ENCODE measurements at places on chromosomes 6 and 20.

GRCh38 chr6:36858407-36858981 is 16.1 kb downstream of the PPIL1 start:
- DNase-seq = no peak

GRCh38 chr6:100833972-100834574 is 47.1 kb downstream of the ASCC3 start:
- DNase-seq = no peak

DNA sequence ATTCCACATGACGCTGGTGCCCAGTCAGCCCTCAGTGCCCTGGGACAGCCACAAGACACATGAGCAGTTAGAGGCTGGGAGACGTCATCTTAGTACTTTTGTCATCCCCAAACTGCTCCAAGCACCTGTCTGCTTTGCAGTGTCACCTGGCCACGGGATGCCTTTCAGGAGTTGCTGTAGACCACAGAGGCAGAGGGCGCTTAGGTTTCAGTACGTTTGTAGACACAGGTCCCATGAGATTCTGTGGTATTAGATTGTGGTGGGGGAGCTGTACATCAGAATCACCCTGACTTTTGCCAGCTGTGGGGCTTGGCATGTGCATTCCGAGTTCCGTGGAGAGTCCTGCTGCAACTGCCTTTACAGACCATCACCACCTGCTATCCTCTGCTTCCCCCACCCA is 16.7 kb downstream of the MAVS start:
- no peak for DNase-seq

DNA sequence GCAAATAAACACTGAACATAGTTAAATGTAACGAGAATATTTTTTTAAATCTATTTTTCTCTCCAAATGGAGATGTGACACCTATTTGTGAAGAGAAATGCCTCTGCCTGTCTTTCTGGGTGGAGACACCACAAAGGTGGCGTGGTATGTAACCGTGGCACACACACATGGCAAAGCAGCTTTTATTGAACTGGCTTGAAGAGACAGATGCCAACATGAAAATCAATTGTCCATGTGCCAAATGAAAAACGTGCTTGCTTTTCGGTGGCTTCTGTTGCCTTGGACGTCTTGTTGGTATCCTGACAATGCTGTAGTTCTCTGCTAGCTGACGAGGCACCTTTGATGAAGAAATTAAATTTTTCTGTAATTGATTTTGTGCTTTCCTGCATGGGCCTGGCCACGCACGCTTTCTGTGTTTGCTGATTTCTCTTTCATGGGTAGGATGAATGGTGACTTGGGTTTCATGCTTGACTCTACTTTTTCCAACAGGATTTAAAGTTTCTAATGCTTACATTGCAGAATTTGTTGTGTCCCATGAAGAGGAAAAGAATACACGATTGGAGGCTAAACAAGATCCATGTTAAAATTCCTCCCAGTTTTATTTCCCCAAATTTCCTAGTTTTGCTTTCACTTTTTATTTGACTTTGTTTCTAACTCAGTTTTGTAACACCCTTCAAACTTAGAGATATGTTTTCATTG is 202.6 kb downstream of the TMEM242 start:
- no peak for DNase-seq

DNA sequence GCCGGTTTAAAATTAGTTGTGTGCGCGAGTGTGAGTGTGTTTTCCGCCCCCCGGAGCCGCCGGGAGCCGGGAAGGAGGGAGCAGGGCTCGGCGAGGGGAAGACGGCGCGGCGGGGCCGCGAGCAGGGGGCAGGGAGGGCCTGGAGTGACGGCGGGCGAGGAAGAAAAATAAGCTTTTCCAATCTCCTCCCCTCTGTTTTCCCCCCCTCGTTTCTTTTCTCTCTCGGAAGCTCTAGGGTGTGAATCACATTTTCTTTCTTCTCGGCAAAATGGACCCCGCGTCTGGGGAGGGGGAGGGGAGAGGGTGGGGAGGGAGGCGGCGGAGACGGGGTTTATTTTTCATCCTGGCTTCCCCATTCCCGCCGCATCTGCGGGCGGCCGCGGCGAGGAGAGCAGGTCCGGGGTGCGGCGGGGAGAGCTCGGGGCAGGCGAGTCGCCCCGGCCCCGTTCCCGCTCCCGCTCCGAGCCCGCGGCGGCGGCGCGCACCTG is 881 bp downstream of the BICRAL start:
- DNase-seq = peak; percentile 87

GRCh38 chr6:116974526-116975316 is 97.7 kb downstream of the RFX6 start:
- DNase-seq = no peak

GRCh38 chr6:158897236-158897635 is 78.1 kb upstream of the EZR start:
- no peak for DNase-seq

- DNase-seq = no peak
These were observed 454.2 kb downstream of the GRIK2 start for GRCh38 chr6:101847690-101848089.

DNA sequence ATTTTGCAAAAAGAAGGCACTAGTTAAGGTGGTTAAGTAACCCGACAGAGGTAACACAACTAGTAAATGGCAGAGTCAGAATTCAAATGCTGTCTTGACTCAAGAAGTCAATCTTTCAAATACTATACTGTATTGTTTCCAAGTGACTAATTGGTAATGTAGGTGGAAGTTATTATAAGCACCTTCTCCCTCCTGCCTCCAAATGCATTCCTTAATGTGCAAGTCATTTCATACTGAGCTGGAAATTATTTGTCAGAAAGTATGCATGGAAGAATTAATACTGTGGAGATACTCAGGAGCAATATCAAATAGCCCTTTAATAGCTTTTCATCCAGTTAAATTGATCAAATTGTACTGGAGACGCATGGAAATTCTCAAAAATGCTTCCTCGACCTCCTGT is 579.1 kb downstream of the DOK5 start:
- no peak for DNase-seq

DNA sequence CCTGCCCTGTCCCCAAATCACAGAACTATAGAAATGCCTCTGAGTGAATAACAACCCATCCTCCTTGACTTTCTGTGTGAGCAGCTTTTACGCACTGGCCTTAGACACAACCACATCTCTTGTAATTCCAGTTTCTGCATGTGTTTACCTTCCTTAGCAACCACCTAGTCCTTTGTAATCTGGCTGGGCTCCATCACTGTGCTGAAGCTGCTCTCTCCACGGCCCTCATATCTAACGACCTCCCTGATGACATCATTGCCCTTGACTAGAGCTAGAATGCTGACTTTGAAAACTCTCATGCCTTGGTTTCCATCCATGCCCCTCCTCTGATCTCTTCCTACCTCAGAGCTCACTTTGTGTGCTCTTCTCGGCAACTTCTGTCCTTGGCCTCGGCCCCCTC is 30.5 kb upstream of the GLP1R start:
- no peak for DNase-seq

GRCh38 chr20:19603376-19603750 is 154.7 kb upstream of the RIN2 start:
- DNase-seq = no peak

DNA sequence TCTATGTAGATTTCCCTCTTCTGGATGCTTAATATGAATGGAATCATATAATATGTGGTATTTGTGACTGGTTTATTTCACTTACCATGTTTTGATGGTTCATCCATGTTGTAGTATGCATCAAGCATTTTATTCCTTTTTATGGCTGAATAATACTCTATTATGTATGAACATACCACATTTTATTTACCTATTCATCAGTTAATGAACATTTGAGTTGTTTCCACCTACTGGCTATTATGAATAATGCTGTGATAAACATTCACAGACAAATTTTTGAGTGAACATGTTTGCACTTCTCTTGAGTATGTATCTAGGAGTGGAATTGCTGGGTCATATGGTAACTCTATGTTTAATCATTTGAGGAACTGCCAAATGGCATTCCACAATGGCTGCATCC is 14.9 kb upstream of the ZNF451 start:
- no peak for DNase-seq

DNA sequence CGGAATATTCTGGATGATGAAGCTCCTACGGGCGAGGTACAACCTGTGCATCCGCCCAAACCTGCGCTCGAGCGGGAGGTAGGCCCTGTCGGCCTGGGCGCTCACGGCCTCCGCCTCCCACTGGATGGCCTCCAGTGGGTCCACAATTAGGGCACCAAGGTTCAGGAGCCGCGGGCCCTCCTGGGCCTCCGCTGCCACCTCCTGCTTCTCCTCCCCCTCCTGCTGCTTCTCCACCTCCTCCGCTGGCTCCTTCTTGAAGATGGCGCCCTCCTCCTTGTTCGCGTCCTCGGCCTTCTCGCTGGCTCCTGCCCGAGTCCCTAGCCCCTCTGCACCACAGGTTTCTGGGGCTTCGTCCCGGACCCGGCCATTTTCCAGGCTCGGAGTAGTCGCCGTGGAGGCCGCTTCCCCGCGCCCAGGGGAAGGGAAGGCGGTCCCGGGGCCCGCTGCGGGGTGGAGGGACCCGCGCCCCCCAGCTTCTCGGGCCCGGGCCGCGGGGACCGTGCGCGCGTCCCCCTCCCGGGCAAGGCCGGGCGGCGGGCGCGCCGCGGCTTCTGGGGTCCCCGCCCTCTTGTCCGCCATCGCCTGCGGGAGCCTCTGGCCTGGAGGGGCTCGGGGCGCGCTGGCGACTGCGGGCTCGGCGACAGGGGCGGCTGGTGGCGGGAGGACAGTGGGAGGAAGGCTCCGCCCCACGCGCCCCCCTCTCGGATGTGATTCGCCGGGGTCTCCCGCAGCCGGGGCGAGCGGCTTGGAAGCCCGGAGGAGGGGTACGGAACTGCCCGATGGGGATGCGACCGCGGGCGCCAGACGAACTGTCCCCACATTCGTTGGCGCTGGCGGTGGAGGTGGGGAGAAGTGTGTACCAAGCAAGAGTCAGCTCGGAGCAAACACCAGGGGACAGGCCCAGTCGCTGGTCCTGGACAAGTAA is 17.6 kb downstream of the PLAGL2 start:
- peak; percentile 41 for DNase-seq

GRCh38 chr6:31386977-31387376 is 16.4 kb upstream of the MICA start:
- no peak for DNase-seq

DNA sequence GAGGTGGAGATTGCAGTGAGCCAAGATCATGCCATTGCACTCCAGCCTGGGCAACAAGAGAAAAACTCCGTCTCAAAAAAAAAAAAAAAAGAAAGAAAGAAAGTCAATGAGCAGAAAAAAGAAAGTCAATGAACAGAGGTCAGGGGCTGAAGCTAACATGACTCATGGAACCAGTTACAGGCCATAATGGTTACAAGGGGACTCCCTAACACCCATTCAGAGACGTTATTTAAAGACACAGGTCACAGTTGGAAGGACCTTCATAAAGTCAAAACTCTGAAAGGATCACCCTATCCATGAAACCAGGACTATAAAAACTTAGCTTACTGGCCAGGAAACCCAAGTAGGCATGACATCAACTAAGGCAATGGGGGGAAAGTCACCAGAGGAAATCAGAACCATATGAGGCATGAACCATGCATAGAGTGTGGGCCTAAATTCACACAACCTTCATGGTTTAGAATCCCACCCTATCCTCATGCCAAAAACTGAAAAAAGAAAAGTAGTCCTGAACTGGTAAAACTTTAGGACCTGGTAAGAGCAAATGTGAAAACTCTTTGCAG is 18.2 kb downstream of the FBXL4 start:
- no peak for DNase-seq

- DNase-seq = no peak
These were observed 128.8 kb downstream of the PHACTR1 start for GRCh38 chr6:12845224-12846004.

DNA sequence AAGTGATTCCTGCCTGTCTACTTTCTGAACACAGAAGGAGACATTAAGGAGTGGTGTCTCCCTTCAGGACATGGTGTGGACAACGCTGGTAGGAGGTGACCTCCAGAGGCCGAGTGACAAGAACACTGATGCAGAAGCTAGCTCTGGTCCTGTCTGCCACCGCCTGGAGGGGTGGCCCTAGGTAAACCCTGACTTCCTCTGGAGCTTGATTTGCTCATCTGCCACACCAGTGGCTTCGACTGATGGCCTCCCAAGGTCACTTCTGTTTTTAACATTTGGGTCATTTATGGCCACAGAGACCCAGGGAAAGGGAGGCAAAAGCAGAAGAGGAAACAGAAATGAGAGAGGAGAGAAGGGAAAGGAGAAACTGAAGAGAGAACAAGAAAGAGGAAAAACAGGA is 49.4 kb upstream of the SLC22A23 start:
- DNase-seq = no peak

Measured in CD4-positive, alpha-beta T cell treated with Interleukin-10 for 1 hour (primary cell).